Suprapubic skin (tissue), 4 donors: ENCODE measurements at places on chromosomes 11 and 22.
A peak's percentile ranks its signal among the peaks of the same experiment; 100 is the strongest.

GRCh38 chr11:130455483-130456127, 7.2 kb downstream of the ADAMTS15 start:
- no peak overlapping the region for H3K4me3 ChIP-seq
- H3K27me3 ChIP-seq: peaks cover under 1% of the 10 kb centered on the region
- no peaks in the 10 kb centered on the region for H3K36me3 ChIP-seq
- H3K27ac ChIP-seq: no peak overlapping the region

- H3K4me1 ChIP-seq: no peaks in the 10 kb centered on the region
- peaks cover 34% of the 10 kb centered on the region for H3K27me3 ChIP-seq
- H3K27ac ChIP-seq: no peak overlapping the region
- no peaks in the 10 kb centered on the region for H3K36me3 ChIP-seq
- DNase-seq: no peak
- no peak overlapping the region for H3K4me3 ChIP-seq
Measured at GRCh38 chr22:44954149-44954548, 55.7 kb downstream of the PHF21B start.

DNA sequence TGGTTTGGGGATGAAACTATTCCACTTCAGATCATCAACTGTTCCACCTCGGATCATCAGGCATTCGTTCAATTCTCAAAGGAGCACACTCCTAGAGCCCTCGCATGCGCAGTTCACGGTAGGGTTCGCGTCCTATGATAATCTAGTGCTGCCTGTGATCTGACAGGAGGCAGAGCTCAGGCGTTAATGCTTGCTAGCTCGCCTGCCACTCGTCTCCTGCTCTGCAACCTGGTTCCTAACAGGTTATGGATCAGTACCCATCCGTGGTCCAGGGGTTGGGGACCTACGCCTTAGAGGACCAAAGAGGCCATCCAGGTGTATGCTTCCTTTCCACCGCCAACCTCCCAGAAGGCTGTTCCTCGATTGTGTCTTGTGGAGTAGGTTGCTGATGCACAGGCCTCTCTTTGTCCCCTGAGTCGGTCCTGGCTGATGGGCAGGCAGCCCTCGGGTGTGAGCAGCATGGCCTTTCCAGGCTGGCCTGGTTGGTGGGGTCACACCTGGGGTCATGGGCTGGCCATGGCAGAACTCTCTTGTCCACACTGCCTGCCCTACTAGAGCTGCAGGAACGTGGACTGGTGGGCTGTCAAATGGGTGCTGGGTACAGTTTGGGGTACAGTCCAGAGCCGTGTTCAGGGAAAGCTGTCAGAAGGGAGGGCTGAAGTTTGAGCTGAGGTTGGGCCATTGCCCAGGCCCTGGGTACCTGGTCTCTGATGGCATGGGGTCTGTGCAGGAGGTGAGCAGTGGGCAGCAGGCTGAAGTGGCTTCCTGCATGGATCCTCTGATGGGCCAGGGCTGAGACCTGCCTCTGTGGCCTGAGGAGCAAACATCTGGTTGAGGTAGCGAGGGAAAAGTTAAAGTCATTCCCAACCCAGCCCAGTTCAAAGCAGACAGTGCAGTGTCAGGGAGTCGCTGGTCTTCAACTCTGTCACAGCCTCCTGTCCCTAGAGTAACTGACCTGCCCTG, 11.1 kb downstream of the PRDM11 start:
- H3K4me1 ChIP-seq: peaks cover 60% of the 10 kb centered on the region
- no peaks in the 10 kb centered on the region for H3K27me3 ChIP-seq
- H3K27ac ChIP-seq: peak overlapping the region; percentile 30
- DNase-seq: no peak

- no peaks in the 10 kb centered on the region for H3K4me1 ChIP-seq
- H3K27me3 ChIP-seq: peaks cover 20% of the 10 kb centered on the region
- H3K27ac ChIP-seq: no peak overlapping the region
- no peaks in the 10 kb centered on the region for H3K36me3 ChIP-seq
- H3K4me3 ChIP-seq: no peak overlapping the region
Measured at GRCh38 chr11:17528181-17528691, 16.0 kb downstream of the USH1C start.

GRCh38 chr22:37624017-37624365, 15.4 kb downstream of the GGA1 start:
- peaks cover 42% of the 10 kb centered on the region for H3K36me3 ChIP-seq
- H3K4me1 ChIP-seq: peaks cover 45% of the 10 kb centered on the region
- no peaks in the 10 kb centered on the region for H3K27me3 ChIP-seq
- peak; percentile 77 for DNase-seq

- H3K4me3 ChIP-seq: no peak overlapping the region
- H3K36me3 ChIP-seq: no peaks in the 10 kb centered on the region
- peaks cover 3% of the 10 kb centered on the region for H3K4me1 ChIP-seq
- peaks cover 4% of the 10 kb centered on the region for H3K27me3 ChIP-seq
- DNase-seq: no peak
Measured at GRCh38 chr11:46222490-46223251, 54.8 kb upstream of the CREB3L1 start.

GRCh38 chr22:46107089-46107664, 43.1 kb upstream of the PPARA start:
- peaks cover 98% of the 10 kb centered on the region for H3K4me1 ChIP-seq
- H3K36me3 ChIP-seq: peaks cover 51% of the 10 kb centered on the region
- peak overlapping the region; percentile 10 for H3K4me3 ChIP-seq

DNA sequence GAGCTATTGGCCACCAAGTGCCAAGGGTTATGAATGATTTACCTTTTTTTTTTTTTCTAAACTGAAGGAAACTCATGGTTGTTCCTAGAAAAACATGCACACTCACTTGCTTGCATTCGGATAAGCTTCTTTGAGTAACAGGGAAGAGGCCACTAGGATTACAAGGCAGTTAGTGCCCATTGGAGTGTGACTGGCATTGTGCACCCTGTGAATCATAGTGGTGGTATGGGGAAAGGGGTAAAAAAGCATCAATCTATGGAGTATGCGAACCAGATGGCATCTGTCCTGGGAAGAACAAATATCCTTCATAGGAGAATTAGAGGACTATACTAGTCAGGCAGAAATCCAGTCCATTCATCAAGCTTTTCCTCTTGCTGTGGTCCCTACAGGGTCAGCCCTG, 24.2 kb downstream of the CD44 start:
- H3K27ac ChIP-seq: peak overlapping the region; percentile 85
- no peak for DNase-seq
- H3K4me1 ChIP-seq: peaks cover 100% of the 10 kb centered on the region
- no peak overlapping the region for H3K4me3 ChIP-seq
- H3K36me3 ChIP-seq: no peaks in the 10 kb centered on the region
- H3K27me3 ChIP-seq: no peaks in the 10 kb centered on the region
